Pons (tissue), 1 donor: ENCODE measurements at places on chromosomes 3 and 15.

- DNase-seq, result no peak
Observed at GRCh38 chr3:32313723-32314473, 75.4 kb downstream of the CMTM8 start.

DNA sequence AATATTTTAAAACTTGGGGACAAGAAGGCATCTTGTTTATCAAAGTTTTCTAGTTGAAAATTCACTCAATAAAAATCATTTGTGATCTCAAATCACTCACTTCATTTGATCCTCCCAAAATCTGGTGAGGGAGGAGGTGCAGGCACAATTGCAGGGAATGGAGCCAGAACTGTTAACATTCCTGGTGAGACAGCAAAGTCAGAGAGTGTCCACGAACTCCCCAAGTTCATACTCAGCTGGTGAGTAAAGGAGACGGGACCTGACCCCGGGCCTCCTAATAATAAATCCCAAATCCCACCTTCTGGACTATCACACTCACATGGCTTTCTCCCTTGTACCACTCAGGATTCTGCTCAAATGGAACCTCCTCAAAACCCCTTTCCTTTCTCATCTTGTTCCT lies 252.3 kb upstream of the LRTM1 start:
- DNase-seq, result no peak

DNA sequence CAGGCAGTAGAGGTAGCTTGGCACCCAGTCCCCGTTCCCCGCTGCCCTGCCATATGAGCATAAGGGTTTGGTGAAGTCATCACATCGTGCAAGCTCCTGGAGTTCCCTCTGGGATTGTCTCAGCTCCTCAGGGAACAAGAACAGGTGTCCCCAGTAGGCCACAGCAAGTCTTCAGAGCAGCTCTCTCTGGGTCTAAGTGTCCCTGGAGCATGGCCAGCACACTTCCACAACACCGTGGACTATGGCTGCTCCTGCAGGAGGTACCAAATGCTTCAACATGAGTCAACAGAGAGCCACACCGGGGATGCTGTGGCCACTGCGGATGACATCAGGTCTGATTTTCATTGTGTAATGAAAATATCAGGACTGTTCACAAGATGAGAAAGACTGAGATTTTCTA lies 23.1 kb downstream of the ABHD6 start:
- DNase-seq, result peak; percentile 55

GRCh38 chr3:43648957-43649356 lies 27.1 kb upstream of the ANO10 start:
- DNase-seq, result no peak

GRCh38 chr3:142656575-142656974 lies 60.4 kb downstream of the PLS1 start:
- peak; percentile 47 for DNase-seq

GRCh38 chr3:126435456-126436315 lies 40.0 kb downstream of the ZXDC start:
- DNase-seq, result no peak

- DNase-seq, result no peak
Observed at GRCh38 chr3:100140976-100141375, 26.7 kb upstream of the FILIP1L start.

DNA sequence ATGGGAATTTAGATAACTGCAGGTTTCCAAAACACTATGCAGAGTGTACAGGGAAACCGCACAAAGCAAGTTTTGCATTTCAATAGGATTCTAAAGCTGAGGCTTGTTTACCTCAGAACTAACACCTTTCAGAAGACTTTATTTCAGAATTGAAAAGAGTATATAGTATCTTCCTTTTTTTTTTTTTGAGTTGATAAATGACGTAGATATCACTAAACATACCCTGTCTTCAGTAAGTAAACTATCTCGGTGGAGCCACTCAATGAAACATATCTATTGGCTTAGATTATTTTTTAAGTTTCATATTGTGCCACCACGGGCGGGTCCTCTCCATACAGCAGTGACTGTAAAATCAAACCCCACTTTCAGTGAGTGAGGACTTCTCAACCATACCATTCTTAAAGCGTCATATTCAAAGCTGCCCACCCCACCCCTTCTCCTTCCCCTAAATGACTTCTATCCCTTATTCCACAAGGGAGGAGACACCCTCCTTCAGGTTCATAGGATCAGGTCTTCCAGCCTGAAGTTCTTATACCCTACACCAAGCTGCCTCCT lies 2.0 kb upstream of the TBL1XR1 start:
- no peak for DNase-seq

- DNase-seq, result no peak
Observed at GRCh38 chr3:143166376-143166775, 46.8 kb downstream of the CHST2 start.

- DNase-seq, result no peak
Observed at GRCh38 chr3:13506680-13507079, 26.6 kb downstream of the HDAC11 start.

- no peak for DNase-seq
Observed at GRCh38 chr15:79987569-79987955, 16.6 kb upstream of the BCL2A1 start.
